Left kidney (tissue), 8 donors: ENCODE measurements at places on chromosomes 16 and 17. TPM values are rescaled to one million over a fixed set of nuclear protein-coding genes. Genes with fewer than 3 reads are reported as not detected.

Gene TBC1D3K
- polyA plus RNA-seq = 1.1 TPM

Gene NRN1L
- not detected for polyA plus RNA-seq

Gene CNTNAP1
- 8.8 TPM for polyA plus RNA-seq

Gene BEAN1
- polyA plus RNA-seq = 3.3 TPM

GRCh38 chr17:82397449-82398335, 20.5 kb upstream of the HEXD start:
- DNase-seq = no peak

Gene GUCY2D
- 0.45 TPM for polyA plus RNA-seq

GRCh38 chr16:72024862-72025382, 16.4 kb downstream of the DHODH start:
- no peak for DNase-seq

GRCh38 chr17:73464447-73464846, 152.6 kb upstream of the CDC42EP4 start:
- DNase-seq = no peak

Gene ZNF205
- 15.2 TPM for polyA plus RNA-seq

DNA sequence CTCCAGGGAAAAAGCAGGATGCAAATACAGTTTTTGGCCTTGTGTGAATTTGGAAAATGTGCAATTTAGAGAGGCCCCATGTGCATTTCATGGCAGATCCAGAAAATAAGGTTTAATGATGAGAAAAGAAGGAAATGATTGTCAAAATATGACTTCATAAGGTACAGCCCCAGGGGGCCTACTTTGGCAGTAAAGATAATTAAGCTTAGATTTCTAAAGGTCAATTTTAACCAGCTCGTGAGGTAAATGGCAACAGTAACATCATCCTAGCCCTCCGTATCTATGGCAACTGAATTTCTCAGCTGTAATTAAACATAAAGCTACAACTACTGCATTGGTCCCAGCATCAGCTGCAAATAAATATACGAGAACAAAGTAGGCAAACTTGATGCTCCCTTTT, 30.0 kb upstream of the PRSS54 start:
- no peak for DNase-seq

DNA sequence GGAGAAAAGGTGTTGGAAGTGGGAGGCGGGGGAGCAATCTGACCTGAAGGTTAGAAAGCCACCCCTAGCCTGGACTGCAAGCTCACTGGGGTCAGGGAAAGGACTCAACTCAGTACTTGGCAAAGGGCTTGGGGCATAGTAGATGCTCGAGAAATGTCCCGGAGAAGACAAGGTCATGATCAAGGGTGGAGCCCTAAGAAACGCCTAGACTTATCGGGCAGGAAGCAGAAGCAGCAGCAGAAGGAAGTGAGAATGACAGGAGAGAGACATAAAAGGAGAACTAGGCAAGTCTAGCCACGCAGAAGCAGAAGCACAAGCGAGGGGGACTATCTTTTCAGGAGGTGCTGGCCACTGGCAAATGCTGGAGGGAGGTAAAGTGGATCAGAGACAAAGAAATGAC, 10.2 kb downstream of the COTL1 start:
- DNase-seq = no peak

DNA sequence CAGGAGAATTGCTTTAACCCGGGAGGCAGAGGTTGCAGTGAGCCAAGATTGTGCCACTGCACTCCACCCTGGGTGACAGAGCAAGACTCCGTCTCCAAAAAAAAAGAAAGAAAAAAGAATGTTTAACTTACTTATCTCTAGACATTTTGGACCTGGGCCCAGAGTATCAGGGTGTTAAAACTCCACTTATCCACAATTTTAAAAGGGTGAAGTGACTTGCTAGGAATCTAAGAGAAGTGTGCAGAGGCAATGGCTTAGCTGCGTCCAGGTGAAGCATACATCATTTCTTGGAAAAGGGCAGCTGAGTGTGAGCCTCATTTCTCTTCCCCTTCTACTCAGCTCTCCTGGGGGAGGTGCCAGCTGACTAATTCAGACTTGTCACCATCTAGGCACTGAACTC, 25.1 kb downstream of the ALDH3A2 start:
- no peak for DNase-seq

DNA sequence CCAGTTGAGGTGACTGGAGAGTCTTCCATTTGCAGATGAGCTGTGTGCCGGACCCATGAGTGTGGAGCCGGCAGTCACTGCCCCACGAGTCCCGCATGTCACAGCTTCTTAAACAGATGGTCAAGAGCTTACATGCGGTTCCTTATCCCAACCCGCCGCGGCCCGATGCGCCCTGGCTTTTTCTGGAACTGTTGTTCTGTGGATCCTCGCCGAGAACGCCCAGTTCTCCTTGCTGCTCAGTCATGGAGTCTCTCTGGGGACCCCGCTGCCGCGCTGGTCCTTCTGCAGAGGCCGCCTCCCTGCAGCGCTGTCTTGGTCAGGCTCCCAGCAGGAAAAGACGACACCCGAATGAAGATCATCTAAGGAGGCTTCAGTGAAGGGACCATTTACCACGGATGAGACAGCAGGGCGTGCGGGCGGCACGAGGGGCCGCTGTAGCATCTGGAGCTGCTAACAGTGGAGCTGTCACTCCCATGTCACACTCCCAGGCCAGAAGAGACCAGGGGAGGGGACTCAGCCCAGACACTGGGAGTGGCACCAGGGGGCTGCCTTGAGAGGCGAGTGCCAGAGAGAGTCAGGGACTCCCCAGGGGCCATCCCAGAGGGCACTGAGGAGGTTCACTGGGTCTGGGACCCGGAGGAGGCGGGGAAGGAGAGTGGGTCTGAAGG, 10.8 kb upstream of the LGALS3BP start:
- no peak for DNase-seq

- no peak for DNase-seq
Measured at GRCh38 chr16:88769617-88770460, 15.2 kb downstream of the PIEZO1 start.

GRCh38 chr17:80941743-80942422, 49.8 kb upstream of the CHMP6 start:
- no peak for DNase-seq

Gene ARL5C
- 0.22 TPM for polyA plus RNA-seq

DNA sequence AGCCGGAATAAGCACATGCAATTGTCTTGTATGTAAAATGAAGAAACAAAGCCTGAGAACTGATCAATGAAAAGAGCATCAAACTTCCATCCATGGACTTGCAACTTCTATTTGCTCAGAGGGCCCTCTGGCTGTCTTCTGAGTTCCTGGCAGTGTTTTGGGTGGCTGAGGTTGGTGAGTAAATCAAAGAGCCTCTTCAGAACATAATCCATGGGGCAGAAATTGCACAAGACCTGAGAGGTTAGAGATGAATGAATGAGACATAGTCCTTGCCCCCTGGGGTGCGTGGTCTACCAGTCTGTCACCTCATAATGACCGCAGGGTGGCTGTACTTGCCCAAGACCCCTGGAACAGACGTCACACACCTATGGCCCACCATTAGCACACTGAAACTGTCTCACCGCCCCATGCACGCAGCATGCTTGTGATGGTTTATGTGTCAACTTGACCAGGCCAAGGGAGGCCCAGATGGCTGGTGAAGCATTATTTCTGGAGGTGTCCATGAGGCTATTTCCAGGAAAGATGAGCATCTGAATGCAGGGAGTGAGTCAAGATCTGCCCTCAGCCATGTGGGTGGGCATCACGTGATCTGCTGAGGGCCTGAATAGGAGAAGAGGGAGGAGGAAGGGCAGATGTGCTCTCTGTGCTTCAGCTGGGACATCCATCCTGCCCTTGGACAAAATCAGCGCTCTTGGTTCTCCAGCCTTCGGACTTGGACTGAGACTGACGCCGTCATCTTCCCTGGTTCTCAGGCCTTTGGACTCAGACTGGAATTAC, 8.3 kb downstream of the PIK3R6 start:
- no peak for DNase-seq

DNA sequence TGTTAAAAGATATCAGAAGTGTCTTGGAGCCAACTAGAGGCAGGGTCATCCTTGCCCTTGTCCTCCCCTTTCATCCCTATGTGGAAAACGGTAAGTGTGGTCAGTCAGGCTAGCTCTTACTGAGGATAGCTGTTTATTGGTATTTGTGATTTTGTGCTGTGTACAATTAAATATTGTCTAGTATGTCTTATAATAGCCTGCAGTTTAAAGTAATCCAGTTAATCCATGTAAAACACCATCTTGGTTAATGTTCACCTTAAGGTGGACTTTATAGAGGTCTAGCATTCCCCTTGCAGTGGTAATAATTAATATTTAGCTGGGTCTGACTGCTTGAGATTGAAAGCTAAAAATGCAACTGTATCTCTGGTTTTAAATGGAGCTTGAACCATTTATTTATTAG, 25.6 kb downstream of the METTL9 start:
- DNase-seq = no peak

Gene BRIP1
- 18.4 TPM for polyA plus RNA-seq

DNA sequence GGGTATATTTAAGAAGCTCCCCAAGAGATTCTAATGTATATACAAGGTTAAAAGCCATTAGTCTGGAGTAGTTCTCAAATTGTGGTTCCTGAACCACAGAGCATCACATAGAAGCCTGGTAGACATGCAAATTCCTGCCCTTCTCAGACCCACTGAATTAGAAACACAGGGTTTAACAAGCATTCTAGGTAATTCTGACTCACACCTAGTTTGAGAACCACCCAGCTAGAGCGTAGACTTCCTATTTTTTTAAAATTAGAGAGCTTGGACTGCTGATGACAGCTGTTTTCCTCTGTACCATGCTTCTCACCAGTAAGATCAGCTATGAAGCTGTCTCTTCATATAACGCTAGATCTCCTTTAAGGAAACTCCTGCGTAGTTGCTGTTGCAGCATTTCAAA, 50.6 kb downstream of the HS3ST3B1 start:
- no peak for DNase-seq

DNA sequence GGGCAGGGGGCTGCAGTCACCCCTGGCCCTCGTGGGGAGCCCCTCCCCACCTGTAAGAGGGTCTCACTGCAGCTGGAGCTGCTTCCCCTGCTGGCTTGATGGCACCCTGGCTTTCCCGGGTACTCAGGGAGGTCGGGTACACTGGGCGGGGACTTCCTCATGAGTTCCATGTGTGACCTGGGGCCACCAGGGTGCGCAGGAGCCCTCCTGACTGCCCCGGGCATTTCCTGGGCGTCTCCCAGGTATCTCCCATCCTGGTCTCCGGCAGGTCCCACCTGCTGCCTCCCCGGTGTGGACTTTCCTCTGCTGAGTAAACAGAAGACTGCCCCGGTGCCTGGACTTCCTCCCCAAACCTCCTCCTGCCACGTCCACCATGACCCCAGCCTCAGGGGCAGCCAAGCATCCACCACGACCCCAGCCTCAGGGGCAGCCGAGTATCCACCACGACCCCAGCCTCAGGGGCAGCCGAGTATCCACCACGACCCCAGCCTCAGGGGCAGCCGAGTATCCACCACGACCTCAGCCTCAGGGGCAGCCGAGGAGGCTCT, 40.9 kb downstream of the CBFA2T3 start:
- no peak for DNase-seq

DNA sequence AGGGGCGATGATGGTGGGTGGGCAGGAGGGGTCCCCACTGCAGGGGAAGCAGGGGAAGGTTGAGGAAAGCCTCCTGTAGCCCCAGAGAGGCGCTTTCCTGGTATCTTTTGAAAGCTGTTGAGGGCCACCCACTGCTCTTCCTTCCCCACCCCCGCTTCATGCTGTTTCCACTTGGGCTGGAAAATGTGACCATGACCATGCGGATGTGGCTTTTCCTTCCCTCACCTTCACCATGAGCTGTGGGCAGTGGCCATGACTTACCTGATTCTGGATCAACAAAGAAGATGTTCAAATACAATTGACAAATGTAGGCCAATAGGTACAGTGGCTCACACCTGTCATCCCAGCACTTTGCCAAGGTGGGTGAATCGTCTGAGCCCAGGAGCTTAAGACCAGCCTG, 13.8 kb downstream of the MVP start:
- no peak for DNase-seq

Gene ASB16
- 3.0 TPM for polyA plus RNA-seq

Gene CCDC102A
- polyA plus RNA-seq = 13.9 TPM

- no peak for DNase-seq
Measured at GRCh38 chr17:72735048-72735447, 357.4 kb downstream of the SLC39A11 start.

Gene PTX4
- not detected for polyA plus RNA-seq

Gene IGF2BP1
- polyA plus RNA-seq = 32.9 TPM

Gene FBXL19
- polyA plus RNA-seq = 16.9 TPM

GRCh38 chr17:5210091-5210490, 18.4 kb upstream of the ZNF594 start:
- no peak for DNase-seq

- DNase-seq = peak; percentile 40
Measured at GRCh38 chr17:62064791-62065563, at the start of gene MED13. Gene MED13 (minus strand): TSS chr17:62065278. CDS start chr17:62065205, 73 bp downstream.

DNA sequence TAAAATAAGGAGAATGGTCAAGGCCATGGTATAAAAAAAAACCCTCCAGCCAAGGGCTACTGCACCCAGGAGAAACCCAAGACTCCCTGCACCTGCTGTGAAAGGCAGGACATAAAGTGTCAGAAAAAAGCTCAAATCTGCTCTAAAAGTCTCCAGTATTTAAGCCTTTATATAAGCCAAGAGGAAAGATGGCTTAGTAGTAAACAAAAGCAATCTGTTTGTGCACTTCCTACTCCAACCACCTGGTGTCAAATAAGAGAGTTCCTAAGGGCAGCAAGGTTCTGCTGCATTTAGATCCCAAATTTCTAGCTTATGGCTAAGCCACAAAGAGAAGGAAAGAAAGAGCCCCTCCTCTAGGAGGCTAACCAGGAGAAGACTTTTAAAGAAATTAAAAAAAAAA, 20.6 kb downstream of the ACSM1 start:
- DNase-seq = no peak

- no peak for DNase-seq
Measured at GRCh38 chr16:49276646-49277385, 4.8 kb downstream of the CBLN1 start.

Gene SRP68
- polyA plus RNA-seq = 105 TPM

DNA sequence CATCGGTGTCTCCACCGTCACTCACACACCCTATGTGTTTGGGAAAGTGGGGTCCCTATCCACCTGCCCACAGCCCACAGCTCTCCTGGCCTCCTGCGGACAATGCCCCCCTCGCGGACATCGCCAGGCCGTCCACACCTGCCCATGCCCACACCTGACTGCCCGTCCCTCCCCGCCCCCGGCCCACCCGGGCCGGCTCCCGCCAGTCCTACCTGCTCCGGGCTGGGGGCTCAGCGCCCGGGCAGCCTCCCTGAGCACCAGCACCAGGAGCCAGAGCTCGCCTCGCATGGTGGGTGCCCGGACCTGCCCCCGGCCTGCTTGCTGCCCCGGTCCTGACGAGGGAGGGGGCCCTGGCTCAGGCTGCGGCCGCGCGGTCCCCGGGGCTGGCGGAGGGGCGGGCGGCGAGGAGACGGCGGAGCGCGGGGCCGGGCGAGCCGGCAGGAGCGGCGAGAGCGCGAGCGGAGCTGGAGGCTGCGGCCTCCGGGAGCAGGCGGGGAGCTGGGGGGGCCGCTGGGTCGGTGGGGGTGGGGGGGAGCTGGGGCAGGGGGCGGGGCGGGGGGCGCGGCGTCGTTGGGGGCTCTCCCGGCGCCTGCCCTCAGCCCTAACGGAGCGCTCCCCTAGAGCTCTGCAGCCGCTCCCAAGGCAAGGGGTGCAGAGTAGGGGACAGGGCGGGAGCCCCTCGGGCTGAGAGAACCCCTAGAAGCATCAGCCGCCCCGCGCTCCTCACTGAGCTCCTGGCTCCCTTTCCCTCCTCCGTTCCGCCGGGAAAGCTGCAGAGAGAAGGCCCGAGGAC, at the start of gene PLXDC1:
PLXDC1 (minus strand) TSS at position 488 of the 793 bp plus-strand sequence; CDS start at position 288, 200 bp downstream.
- no peak for DNase-seq

GRCh38 chr16:4801962-4802658, at the start of gene ROGDI:
Gene ROGDI (minus strand): TSS chr16:4802633. CDS start chr16:4802571, 62 bp downstream.
- peak; percentile 77 for DNase-seq
